ENCODE measurements at places on chromosomes 6 and 20. TPM values are rescaled to one million over a fixed set of nuclear protein-coding genes. Genes with fewer than 3 reads are reported as not detected.

Gene C6orf47
- total RNA-seq: 15.6 TPM

Gene DEFB116
- total RNA-seq: not detected

Gene PLAGL2
- 3.6 TPM for total RNA-seq

Gene CDH4
- total RNA-seq: 10.8 TPM

Gene TCP11
- 0.15 TPM for total RNA-seq

Gene SCAND1
- 109 TPM for total RNA-seq

Gene POLH
- 18.3 TPM for total RNA-seq

Gene PHACTR1
- total RNA-seq: 2.5 TPM

Gene KCNQ5
- 0.30 TPM for total RNA-seq

Gene CTAGE9
- under 0.01 TPM for total RNA-seq

Gene MUC21
- not detected for total RNA-seq

Gene POU3F2
- not detected for total RNA-seq

Gene MEP1A
- not detected for total RNA-seq

Gene RAD21L1
- total RNA-seq: not detected

Gene ID1
- total RNA-seq: 375 TPM

Gene TNXB
- total RNA-seq: 0.17 TPM

Gene CFAP61
- total RNA-seq: not detected

Gene MAP1LC3A
- 34.8 TPM for total RNA-seq

Gene CGA
- not detected for total RNA-seq

Gene CRISP3
- not detected for total RNA-seq

Measured in bronchus fibroblast of lung (primary cell).